Amniotic epithelial cell (primary cell): ENCODE measurements at places on chromosomes 12 and 14.
A peak's percentile ranks its signal among the peaks of the same experiment; 100 is the strongest.

DNA sequence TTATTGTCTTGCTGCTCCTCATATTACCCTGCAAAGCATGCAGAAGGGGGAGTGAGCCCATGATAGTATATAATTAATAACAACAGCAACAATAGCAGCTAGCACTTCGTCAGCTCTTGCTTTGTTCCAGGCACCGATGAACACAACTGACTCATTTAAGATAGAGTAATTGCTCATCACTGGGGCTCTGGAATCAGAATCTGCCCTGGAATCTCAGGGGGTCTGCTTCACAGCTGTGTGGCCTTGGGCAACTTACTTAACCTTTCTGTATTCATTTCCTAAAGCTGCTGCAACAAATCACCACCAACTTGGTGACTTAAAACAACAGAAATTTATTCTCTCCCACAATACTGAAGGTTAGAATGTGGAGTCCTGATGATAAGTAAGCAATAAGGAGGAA, 55.0 kb upstream of the PSMC1 start:
- peak; percentile 10 for DNase-seq

- DNase-seq: no peak
Measured at GRCh38 chr14:74937171-74937570, 14.1 kb upstream of the RPS6KL1 start.

GRCh38 chr14:104659764-104660523, 29.5 kb upstream of the INF2 start:
- no peak for DNase-seq

DNA sequence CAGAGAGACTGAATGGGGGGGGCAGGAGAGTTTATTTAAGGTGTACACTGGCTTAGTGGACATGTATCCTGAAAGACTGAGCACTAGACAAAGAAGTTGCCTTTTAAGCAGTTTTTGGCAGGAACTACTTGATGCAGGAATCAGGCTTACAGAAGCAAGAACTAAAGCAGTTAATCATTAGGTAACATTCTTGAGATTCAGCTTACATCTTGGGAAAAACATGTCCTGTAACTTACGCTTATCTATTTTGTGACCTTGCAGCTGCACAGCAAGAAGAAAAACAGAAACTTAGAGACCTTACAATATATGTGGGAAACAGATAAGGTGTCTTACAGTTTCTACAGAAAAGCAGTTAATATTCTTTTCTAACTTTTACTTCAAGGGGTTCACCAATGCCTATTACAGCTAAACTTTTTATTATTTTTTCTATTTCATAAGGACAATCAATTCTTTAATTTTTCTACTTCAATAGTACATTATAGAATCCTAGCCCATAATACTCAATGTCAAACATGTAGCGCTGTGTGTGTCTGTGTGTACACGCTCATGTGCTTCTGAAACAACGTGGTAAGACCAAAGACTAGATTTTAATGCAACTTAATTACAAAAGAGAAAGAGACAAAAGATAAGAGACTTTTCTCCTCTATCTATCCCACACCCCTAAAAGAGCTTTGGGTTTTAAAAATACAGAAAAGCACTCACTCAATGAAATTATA, 276.9 kb downstream of the PRKD1 start:
- peak; percentile 98 for DNase-seq

GRCh38 chr12:124359671-124360581, 65.0 kb downstream of the RFLNA start:
- DNase-seq: no peak

DNA sequence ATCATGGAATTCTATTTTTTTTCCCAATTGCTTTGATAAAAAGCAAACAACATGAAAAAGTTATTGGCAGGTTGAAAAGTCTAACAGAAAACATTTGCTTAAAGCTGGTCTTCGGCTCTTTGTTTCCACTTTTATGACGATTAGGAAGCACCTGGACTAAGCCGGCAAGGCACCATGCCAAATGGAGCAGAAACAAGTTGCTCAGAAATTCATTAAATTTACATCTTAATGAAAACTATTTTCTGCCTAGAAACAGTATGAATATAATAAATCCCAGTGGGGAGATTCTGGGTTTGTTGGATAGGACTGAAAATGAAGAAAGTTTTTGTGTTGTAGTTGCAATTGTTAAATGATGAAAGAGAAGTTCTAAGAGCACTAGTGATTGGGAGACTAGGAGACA, 51.4 kb upstream of the OR9K2 start:
- no peak for DNase-seq
